A549 (cell line): ENCODE measurements at places on chromosomes 6 and 20.

GRCh38 chr20:41169162-41169690 lies 31.9 kb downstream of the PLCG1 start:
- no peak for DNase-seq

DNA sequence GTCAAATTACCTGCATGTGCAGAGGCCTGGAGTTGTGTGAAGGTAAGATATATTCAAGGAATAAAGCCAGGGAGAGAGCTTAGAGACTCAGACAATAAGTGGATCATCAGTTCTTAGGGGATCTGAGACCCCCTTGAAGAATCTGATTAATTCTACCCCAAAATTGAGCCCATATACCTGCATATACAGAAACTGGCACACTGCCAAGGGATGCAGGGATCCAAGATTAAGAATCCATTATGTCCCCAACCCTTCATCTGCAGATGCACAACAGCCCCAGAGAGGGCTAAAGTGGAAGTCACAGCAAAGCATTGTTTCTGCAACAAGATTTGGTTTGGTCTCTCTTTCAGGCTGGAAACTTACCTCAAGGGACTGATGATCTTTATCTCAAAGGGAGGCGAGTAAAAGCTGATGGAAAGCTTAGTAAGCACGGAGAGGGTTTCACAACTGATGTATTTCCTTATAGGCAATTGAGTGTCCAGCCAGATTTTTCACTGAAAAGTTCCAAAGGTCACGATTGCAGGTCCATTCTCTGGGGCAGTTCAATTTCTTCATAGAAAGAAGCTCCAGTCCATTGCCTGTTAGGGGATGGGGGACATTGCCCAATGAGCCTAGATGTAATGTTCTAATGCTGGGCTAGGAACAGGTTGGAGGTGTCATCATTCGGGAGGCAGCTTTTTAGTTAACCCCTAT lies 20.9 kb upstream of the STK35 start:
- no peak for DNase-seq

GRCh38 chr6:129516005-129516404 lies 194.0 kb downstream of the ARHGAP18 start:
- no peak for DNase-seq

- DNase-seq: no peak
Measured at GRCh38 chr6:40358473-40359460, 228.4 kb downstream of the LRFN2 start.

DNA sequence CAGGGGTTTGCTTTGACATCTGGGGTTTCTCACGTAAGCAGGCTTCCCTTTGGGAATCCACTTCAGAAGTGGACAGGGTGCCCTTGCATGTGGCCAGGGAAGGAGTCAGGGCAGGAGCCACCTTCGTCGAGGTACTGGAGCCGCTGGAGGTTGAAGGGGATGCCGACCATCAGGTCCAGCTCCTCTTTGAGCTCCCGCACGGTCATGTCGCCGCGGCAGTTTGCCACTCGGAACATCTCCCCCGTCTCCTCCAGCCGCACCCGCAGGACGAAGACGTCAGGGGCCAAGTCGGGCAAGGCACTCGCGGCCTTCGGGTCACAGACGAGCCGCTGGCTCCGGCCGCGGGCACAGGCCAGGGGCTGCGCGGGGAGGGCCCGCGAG lies 360 bp downstream of the ANKRD60 start:
- no peak for DNase-seq

GRCh38 chr6:143685653-143686052 lies 7.9 kb downstream of the PHACTR2 start:
- DNase-seq: no peak

DNA sequence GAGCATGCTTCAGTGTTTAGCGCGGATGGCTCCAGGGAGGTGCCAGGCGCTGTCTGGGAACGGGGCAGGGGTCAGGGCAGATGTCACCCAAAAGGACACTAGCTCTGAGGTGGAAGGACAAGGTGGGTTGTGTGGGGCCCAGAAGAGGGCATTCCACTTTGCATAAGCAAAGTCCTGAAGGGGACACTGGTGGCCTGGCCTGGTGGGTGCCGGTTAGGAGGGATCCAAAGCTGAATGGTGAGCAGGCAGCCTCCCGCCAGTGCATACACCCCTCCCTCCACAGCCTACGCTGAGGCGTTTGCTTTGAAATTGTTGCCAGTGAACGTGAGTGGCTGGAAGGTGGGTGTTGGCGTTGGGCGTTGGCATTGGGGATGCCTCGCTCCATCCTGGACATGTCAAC lies 192.1 kb downstream of the BMP7 start:
- DNase-seq: no peak

GRCh38 chr6:151075930-151076555 lies 163.7 kb upstream of the AKAP12 start:
- no peak for DNase-seq

- no peak for DNase-seq
Measured at GRCh38 chr6:137849181-137849980, 17.7 kb upstream of the TNFAIP3 start.

- no peak for DNase-seq
Measured at GRCh38 chr6:121008553-121008952, 325.7 kb downstream of the TBC1D32 start.

GRCh38 chr20:219290-220115 lies 7.6 kb upstream of the DEFB129 start:
- DNase-seq: peak; percentile 51

DNA sequence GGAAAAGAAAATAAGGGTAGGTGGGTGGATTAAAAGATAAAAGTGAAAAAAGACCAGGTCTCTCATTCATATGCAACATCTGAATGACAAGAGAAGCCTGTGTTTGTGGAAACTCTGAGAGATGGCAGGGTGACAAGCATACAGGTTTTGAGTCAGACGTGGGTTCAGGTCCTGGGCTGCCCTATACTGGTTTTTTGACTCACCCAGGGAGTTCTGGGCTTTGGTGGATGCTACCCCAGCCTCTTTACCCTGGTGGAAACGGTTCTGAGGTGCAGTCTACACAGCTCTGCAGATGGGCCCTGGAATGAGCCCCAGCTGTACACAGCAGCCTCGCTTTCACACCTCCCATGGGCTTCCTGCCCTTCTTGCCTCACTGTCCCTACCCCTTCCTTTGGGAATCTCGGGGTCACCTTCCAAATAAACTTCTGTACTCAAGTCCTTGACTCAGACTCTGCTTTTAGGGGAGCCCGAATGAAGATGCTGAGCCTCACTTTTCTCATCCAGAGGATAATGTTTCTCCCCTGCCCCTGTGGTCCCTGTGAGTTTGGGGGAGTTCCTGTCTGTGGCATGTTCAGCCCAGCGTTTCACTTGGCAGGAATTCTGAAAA lies 77.7 kb upstream of the CLDN20 start:
- DNase-seq: no peak

DNA sequence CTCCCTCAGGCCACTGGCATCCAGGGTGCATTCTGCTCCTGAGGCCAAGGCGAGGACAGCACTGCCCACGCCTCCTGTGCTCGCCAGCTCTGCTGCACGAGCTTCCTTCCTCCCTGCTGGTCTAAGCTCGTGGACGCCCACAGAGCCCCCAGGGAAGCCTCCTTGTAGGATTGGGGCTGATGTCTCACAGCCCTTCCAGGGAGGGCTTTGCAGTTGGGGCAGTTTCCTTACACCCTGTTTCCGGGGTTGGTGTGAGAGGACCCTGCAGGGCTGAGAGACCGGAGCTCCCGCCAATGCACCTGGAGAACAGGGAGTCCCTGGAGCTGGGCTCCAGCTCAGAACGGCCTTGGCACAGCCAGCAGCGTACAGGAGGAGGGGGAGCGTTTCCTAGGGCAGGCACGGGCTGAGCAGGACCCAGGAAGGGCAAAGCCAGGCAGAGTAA lies 172.4 kb upstream of the PDE10A start:
- DNase-seq: no peak

DNA sequence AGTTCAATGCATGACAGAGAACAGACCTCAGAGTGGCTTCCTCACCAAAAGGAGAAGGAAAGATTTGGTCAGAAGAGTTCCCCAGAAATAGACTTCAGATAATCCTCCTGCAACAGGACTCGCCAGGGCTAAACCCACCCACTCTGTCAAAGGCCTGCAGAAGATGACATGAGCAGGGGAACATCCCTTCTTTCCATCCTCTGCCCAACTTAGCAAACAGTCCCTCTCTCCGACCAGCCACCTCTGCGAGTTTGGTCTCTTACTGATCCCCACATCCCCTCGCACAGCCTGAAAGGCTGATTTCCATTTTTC lies 7.5 kb downstream of the NFATC2 start:
- no peak for DNase-seq

DNA sequence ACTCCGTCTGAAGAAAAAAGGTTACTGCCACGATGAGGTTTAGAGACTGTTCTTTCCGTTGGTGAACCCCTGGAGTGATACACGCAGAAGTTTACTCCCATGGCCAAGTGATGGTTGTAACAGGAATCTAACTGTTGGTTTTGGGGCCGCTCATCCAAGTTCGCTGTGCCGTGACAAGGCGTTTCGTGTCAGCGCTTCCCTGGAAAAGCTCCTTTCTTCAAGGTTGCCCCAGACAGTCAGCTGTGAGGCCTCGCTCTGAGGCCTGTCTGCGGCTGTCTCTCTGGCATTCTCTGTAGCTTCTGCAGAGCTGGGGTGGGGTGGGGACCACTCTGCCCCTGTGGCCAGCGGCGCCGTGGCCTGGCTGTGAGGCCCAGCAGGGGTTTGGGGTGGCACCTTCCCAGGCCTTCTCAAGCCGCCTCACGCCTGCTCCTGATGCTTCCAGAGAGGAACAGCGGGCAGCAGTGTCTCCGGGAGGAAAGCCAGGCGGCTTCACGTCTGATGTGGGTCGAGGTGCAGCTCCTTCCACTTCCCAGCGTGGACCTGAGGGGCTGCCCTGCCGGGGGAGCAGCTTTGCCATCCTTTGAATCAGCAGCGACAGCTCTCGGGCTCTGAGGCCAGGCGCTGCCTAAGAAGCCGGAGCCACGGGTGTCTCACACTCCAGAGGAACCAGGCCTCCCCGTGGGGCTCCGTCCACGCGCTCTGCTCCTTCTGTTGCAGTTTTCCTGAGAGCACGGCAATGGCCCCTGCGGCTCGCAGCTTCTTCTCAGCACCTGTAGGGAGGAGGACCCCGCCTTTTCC lies 76.2 kb downstream of the SMOC2 start:
- no peak for DNase-seq

DNA sequence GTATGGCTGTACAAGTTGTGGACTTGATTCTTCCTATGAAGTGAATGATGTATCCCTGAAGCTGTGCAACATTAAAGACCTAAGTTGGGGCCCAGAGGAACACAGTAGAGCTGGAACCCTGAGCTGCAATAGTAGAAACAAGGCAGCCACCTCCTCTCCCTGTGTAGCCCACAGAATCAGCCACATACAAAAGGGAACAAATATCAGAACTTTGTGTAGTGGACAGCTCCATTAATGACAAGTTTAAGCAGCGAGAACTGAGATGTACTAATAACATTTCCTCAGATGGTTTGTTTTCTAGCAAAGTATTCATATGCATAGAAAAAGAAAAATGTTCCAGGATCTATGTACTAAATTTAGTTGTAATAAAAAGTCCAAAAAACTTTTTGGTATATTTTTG lies 19.2 kb downstream of the PHACTR1 start:
- DNase-seq: no peak

DNA sequence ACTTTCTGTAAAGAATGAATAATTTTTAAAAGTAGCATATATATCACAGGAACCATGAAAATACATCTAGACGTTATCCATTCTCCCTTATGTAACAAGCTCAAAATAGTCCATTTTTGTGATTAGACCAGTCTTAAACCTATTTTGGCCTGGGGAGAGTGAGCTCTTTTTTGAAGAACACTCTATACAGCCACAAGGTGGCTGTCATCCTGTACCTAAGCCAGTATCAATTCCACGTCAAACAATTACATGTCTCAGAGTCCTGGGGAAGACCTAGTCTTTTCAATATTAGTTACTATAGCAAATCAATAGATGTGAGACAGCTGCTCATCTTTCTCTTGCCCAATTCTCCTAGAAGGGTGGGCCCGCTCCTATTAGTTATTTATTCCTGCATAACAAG lies 28.4 kb downstream of the FBXO5 start:
- no peak for DNase-seq

- no peak for DNase-seq
Measured at GRCh38 chr20:38277691-38278090, 17.2 kb upstream of the KIAA1755 start.

DNA sequence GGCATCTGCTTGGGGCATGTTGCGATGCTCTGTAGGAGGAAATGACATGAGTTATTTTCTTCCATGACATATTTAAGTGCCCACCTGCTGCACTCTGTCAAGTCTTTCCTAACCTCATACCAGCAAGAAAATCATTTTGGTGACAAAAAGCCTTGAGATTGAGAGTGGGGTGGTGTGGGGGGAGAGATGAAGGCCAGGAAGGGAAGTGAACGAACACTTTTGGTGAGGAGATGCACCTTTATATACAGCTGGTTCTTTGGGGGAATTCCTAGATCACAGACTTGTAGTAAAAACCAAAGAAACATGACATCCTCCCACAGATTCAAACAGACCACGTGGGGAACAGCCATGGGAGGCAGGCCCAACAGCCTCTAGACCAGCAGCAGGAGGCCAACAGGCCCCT lies 26.1 kb downstream of the NCOA5 start:
- no peak for DNase-seq

DNA sequence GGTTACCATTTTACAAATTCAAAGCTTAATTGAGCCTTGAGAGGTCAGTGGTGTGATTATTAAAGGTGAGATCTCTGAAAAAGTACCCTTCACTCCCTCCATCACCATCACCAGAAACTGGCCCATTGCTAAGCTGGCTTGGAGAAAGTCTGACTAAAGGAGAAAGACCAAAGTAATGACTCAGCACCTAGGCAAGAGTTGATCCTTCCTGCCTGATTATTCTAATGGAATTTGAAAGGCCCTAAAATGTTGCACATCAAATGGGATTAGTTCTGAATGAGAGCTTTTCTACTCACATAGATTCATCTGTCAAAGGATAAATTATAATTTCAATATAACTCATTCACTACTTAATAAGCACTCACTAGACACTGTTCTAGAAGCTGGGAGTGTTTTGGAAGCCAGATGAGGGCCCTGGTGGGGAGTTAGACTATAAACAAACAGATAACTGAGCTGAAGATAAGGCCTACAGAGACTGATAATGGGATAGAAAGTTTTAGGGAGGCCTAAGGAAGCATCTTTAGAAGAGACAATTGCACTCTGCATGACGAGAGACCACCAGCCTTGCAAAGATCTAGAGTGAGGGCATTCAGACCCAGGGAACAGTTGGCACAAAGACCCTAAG lies 366.7 kb downstream of the SYNE1 start:
- no peak for DNase-seq

- DNase-seq: peak; percentile 69
Measured at GRCh38 chr6:42140032-42140431, 2.4 kb downstream of the C6orf132 start.

DNA sequence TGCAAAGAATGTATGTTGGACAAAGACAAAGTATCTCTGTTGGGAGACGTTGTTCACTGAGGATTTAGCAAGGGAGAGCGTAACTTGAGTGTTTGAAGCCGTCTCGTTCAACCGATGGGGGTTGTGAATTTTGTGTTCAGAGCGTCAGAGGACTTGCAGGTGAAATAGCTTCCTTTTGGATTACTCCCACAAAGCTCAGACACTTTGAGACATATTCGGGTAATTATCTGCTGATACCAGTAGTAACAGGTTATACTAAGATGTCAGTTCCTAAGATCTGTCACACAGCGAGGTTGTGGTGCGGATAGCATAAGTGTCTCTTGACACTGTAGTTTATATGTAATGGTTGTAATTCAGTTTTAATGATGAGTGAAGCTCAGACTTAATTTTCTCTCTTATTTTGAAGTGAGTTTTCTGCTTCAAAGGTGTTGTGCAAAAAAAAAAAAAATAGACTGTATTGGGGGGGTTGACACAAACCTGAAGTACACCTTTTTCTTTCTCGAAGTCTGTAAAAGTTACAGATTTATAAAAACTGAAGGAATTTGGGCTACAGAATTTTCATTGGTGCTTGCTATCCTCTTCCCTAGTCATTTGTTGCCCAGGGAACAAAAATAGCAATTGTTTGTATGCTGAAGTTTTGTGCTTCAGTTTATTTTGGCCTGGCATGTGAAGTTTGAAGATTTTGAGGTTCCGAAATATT lies 1.7 kb downstream of the ASXL1 start:
- DNase-seq: no peak
